Activated CD4-positive, alpha-beta T cell treated with anti-CD3 and anti-CD28 coated beads, Interleukin-2, amount 50 U/mL, for 1 hour (primary cell): ENCODE measurements at places on chromosomes 7 and 10.

DNA sequence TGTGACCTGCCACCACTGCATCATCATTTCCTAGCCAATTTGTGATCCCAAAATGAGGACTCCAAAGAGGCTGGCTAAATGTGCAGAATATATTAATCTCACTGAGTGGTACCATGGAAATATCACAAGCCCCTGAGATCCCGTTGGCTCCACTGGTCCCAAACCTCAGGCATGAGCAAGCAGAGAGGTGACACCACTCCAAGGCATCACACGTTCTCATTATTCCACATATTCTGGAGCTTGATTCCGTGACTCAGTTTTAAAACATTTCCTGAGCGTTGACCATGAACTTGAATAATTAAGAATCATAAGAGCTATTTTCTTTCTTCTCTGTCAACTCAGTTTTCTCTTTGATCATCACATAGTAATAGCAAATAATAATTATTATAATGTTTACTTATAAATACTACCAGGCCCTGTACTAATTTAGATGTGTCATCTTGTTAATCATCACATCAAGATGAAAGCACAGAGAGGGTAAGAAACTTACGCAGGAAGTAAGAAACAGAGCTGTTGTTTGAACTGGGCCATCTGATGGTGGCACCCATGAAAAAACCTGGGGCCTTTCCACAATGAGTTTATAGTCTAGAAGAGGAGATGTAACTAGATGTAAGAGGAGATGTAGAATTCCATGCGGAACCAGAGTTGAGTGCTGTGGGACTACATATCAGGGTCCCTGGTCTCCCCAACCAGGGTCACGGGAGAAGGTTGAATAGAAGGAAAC is 3.5 kb downstream of the APBB1IP start:
- DNase-seq, result no peak

DNA sequence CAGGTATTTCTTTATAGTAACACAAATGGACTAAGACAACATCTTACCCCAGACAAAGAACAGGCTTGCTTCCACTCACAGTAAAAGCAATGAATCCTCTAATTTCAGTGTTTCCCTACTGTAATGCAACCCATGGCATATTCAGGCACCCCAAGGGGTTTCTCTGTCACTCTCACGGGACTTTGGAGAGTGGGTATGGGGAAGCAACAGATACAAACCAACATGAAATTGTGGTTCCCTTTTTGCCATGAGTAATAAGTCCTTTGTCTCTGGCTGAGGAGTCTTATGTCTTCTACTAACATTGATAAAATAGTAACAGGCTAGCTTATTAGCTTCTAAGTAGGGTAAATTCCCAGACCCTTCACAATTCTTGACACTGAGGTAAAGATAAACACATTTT is 51.4 kb upstream of the AOAH start:
- no peak for DNase-seq

GRCh38 chr10:80526218-80526617 is 11.5 kb upstream of the SH2D4B start:
- DNase-seq, result no peak

- DNase-seq, result no peak
Measured at GRCh38 chr10:12730809-12731519, 270.5 kb downstream of the CCDC3 start.

DNA sequence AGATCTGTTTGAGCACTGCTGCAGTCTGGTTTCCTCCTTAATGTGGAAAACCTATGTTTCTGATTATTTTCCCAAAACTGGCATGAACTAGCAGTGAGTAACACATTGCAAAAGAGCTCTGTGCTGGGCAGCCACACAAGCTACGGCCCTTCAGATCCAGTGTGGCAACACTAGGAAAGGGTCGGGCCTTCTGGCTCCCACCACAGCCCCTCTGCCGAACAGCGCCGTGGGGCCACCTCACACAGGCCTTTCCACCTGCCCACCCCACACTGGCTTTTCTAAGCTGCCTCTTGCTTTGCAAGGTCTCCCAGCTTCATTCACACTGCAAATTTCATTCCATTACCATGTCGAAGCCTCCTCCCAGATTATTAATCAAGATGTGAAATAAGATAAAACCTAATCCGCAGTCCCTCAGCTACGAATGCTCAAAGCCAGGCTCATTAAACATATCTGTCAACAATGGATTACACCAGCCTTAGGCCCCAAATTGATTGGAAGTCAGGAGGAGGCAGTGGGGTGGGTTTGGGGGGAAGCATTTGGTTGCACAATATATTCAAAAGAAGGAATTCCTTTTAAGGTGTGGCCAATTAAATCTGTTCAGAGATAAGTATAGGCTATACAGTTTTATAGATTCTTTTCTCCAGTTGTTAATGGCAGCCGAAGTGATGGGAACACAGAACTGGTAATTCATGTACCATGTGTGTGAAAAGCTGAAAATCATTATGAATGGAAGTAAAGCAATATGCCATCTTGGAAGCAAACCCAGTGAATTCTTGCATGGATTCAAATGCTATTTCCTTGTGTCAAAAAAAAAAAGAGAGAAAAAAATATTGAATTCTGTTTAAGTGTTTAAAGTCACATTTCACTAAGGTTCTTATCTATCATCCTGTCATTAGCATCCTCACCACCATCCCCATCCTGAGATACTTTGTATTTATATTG is 223.7 kb downstream of the MTERF1 start:
- DNase-seq, result no peak

DNA sequence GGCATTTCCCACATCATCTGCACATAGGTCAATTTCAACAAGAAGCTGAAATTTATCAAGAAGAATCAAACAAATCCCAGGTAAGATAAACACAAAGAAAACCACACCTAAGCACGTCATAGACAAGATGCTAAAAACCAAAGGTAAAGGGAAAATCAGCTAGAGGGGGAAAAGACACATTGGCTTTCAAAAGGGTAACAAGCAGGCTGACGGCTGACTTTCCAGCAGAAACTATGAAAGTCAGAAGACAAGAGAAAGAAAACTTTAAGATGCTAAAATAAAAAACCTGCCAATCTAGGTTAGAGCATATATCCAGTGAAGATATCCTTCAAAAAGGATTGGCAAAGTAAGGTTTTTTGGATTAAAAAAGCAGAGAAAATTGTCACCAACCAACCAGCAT is 59.9 kb upstream of the RHEB start:
- no peak for DNase-seq

GRCh38 chr7:31126976-31127375 is 74.9 kb downstream of the ADCYAP1R1 start:
- no peak for DNase-seq

- no peak for DNase-seq
Measured at GRCh38 chr7:150686030-150686631, 625 bp downstream of the GIMAP2 start.

- no peak for DNase-seq
Measured at GRCh38 chr7:157009170-157009777, 1.2 kb downstream of the MNX1 start.

GRCh38 chr7:99617192-99617781 is 541 bp downstream of the ZSCAN25 start:
- DNase-seq, result no peak
